AG04450 (cell line): ENCODE measurements at places on chromosomes 16 and 17.
A peak's percentile ranks its signal among the peaks of the same experiment; 100 is the strongest.

- DNase-seq = no peak
These were observed 212.5 kb downstream of the KATNIP start for GRCh38 chr16:27762441-27762840.

DNA sequence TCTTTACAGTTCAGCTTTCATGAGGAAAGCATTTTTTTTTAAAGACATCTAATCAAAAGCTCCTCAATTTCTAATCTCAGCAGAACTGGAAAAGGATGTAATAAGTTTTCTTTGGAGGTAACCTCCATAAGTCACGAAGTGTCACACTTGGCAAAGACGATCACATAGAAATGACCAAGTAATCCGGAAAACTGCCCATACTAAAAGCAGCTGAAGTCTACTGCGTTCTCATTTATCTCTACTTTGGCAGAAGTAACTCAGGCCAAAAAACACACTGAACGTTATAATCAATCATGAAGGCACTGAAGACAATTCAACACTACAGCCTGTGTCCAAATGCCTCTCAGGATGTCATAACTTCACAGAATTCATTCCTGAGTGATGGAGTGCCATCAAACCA lies 39.8 kb downstream of the ERN1 start:
- DNase-seq = no peak

DNA sequence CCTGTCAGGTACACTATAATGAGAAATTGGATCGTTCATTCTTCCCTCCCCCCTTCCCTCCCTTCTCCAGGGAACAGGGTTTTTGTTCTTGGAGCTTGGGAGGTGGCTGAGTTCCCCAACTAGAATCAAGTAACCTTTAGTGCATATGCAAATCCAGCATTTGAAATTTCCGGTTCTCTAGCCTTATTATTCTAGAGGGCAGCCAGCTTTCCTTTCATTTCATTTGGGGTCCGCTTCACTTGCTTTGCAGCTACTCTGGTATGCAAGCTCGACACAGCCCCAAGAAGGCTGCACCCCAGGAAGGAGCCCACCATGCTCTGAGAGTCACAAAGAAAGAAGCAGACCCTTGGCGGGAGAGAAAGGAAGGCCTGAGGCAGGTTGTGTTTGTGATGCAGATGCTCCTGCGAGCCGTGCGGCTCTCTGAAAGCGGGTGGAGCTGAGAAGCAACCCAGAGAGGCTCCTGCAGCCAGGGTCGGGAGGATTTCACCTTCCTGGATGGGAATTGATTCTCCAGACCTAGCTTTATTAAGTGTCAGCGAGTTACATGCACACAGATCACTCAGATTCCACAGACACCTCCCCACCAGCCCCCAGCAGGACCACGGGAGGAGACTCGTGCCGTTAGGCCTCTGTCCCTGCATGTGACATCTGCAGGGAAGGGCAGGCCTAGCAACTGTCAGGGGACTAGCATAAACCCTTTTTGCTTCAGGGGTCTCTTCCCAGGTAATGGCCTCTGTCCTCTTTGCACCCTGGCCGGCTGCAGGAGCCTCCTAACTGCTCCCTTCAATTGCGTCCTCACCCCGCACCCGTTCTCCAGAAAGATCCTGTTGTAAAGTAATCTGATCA lies 34.5 kb downstream of the PMM2 start:
- no peak for DNase-seq

- DNase-seq = peak; percentile 81
These were observed 50.8 kb downstream of the TOM1L2 start for GRCh38 chr17:17921192-17922069.

- DNase-seq = no peak
These were observed 351.1 kb upstream of the PMFBP1 start for GRCh38 chr16:72523087-72523486.

DNA sequence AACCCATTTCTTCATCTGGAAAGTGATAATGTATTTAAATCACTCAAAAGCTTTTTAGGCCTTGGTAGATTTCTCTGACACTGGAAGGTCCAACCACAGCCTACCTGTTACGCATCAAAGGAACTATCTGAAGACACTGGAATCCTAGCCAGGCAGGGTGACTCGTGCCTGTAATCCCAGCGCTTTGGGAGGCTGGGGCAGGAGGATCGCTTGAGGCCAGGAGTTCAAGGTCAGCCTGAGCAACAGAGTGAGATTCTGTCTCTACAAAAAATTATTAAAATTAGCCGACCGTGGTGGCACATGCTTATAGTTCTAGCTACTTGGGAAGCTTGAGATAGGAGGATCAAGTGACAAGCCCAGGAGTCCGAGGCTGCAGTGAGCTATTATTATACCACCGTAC lies 18.4 kb upstream of the G6PC1 start:
- DNase-seq = no peak

- DNase-seq = no peak
These were observed 9.4 kb upstream of the CEP20 start for GRCh38 chr16:15897834-15898254.

DNA sequence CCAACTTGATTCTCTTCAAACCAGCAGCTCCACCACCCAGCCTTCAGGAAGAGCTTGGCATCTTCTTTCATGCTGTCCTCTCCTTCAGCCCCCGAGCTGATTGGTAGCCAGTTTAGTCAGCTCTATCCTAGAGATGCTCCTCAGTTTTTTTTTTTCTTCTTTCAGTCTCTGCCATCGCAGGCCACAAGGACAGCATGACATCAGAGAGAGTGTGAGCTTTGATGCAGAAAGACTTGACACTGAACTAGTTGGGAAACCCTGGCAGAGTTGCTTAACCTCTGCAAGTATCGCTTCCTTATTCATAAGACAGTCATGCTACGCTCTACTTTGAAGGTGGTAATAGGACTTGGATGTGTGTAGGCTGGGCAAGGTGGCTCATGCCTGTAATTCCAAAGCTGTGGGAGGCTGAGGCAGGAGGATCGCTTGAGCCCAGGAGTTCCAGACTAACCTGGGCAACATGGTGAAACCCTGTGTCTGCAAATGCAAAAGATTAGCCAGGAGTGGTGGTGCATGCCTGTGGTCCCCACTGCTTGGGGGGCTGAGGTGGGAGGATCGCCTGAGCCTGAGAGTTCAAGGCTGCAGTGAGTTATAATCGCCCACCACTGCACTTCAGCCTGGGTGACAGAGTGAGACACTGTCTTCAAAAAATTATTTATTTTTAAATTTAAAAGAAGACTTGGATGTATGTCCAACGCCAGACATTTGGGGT lies 2.6 kb downstream of the CD300LB start:
- DNase-seq = no peak

DNA sequence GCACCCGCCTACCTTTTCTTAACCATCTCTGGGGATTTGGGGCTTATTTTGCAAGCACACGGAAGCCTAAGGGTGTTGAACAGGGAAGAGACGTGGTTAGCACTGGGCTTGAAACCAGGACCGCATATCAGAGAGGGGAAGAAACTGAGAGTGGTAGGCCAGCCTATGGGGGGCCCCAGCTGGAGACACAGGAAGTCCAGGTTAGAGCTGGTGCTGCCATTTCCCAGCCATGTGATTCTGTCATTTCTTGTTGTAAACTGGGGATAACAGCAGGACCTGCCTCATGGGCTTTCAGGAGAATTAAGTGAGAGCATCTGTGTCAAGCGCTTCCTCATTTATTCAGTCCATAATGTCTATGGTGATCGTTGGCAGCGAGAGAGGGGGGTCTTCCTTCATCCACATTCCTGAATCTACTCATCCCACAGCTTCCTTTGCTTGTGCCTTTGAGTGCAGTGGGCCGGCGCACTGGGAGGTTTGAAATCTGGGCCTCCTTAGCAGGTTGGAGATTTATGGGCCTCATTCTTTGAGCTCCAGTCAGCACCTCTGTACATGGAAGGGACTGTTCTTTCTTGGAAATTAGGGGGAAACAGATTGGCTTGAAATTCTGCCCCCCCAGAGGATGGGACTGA lies 20.1 kb downstream of the NKD1 start:
- DNase-seq = no peak

DNA sequence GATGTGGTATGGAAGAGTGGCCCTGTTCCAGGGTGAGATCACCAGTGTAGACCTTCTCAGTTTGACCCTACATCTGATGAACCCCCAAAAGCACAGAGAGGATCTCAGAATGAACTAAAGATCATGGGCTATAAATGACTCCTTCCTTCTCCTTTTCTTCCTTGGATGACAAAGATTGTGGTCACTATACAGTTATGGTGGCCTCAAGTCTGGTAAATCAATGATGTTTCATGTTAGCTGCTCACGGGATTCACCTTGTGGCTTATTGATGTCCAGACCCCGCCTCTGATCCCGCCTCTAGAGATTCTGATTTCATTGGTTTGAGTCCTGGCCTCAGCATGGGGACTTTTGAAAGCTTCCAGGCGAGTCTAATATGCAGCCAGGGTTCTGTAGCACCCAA lies 112.2 kb downstream of the PITPNC1 start:
- DNase-seq = no peak

DNA sequence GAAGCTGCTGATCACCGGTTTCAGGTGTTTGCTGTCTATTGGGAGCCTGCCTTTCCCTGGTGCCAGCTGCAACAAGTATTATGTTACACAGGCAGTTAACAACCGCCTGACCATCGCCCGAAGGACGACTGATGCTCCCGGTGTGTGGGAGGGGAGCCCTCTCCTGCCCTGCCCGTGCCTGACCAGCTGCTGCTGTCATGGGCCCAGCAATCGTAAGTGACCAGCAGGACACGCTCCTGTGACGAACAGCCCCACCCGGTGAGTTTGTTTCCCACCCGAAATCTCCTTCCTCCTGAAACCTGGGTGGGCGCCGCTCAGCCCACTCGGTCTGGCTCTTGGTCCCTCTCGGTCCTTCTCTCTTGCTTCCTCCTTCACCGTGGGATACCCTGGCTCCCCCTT lies 17.9 kb upstream of the UBE2I start:
- no peak for DNase-seq

- DNase-seq = peak; percentile 54
These were observed 11.1 kb downstream of the NLRC5 start for GRCh38 chr16:57000271-57001025.

GRCh38 chr16:47449788-47450187 lies 11.1 kb downstream of the ITFG1 start:
- no peak for DNase-seq

DNA sequence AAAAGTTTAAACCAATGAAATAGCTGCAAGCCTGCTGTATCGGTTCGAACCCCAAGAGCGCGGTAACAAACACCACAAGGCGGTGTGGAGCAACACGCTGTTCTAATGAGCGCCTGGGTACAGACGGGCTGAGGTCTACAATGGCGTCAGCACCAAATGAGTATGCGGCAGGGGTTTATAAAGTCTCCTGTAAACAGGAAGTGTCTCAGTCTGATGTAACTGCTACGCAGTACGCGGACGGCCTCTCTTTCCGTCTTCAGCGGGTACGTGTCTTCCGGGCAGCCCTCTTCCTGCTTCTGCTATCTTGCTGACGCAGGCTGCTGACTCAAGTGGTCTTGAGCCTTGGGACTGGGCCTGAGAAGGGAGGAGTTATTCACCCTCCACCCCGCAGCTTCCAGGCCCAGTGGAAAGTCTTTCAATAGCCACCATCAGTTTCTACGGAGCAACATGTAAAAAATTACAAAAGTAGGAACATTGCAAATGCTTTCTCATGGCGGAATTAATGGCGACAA lies 40.5 kb upstream of the KCNJ2 start:
- DNase-seq = no peak

- no peak for DNase-seq
These were observed 14.7 kb downstream of the MPG start for GRCh38 chr16:92431-93339.

- DNase-seq = peak; percentile 81
These were observed 9.8 kb upstream of the CSNK1D start for GRCh38 chr17:82283208-82283749.

- DNase-seq = no peak
These were observed 106.3 kb downstream of the RPTOR start for GRCh38 chr17:80650751-80651518.

- no peak for DNase-seq
These were observed 317.9 kb downstream of the SNX29 start for GRCh38 chr16:12294471-12294870.

GRCh38 chr16:81366316-81366932 lies 51.7 kb downstream of the GAN start:
- DNase-seq = peak; percentile 13

- no peak for DNase-seq
These were observed 1.6 kb downstream of the MPO start for GRCh38 chr17:58279016-58279711.

DNA sequence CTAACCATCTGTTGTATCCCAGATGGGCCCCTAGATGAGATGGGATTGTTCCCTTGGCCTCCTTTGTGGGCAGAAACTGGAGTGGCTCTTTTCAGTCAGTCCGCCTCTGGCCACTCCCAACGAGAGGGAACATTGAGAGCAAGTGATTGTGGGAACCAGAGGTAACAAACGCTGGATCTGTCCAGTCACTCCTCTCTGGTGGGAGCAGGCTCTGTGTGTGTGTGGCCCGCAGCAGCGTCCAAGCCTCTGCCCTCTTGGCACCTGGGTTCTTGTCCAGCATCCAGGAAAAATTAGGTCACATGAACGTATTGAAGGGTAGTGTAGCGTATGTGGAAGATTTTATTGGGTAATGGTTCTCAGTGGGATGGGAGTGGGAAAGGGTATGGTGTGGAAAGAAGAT lies 101.9 kb upstream of the COX10 start:
- DNase-seq = no peak

DNA sequence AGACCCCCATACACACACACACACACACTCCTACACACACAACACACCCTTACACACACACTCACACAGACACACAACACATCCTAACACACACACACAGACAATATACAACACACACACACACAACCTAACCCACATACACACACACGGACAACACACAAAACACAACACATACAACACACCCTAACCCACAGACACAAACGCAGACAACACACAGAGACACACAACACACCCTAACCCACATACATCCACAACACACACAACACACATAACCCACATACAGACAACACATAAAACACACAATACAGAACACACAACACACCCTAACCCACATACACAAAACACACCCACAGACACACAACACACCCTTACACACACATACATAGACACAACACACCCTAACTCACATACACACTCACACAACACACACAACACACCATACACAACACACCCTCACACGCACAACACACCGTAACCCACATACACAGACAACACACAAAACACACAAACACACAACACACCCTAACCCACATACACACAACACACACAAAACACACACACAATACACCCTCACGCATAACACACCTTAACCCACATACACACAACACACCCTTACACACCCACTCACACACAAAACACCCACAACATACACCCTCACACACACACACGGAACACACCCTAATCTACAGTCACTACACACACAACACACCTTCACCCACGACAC lies 4.4 kb downstream of the ASGR1 start:
- DNase-seq = no peak

DNA sequence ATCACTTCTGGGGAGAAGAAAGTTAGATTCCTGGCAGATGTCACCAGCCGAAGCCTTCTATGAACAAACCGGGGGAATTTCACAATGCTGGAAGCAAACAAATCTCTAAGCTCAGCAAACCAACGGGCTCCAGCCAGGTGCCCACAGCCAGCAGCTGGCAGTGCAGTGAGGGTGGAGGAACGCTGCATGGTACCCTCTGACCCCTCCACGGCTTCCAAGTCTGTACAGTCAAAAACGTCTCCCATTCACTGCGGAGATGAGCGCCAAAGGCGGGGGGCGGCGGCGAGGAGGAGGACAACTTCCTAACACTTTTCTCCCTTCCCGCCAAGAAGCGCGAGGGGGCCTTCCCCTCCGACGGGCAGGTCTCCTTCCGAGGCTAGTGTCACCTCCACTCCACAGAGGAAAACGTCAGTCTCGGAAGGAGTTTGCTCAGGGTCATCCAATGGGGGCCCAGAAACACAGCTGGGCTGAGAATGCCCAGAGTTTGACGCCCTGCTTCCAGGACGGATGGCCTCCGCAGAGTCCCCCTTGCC lies 924 bp downstream of the ZNF598 start:
- no peak for DNase-seq
